ENCODE measurements at places on chromosomes 2 and 18.

- DNase-seq = no peak
Observed at GRCh38 chr2:10160203-10160955, 37.8 kb downstream of the RRM2 start.

GRCh38 chr2:186410802-186411201, 75.3 kb upstream of the ZC3H15 start:
- DNase-seq = no peak

GRCh38 chr18:23542461-23542860, 39.1 kb downstream of the RMC1 start:
- DNase-seq = no peak

DNA sequence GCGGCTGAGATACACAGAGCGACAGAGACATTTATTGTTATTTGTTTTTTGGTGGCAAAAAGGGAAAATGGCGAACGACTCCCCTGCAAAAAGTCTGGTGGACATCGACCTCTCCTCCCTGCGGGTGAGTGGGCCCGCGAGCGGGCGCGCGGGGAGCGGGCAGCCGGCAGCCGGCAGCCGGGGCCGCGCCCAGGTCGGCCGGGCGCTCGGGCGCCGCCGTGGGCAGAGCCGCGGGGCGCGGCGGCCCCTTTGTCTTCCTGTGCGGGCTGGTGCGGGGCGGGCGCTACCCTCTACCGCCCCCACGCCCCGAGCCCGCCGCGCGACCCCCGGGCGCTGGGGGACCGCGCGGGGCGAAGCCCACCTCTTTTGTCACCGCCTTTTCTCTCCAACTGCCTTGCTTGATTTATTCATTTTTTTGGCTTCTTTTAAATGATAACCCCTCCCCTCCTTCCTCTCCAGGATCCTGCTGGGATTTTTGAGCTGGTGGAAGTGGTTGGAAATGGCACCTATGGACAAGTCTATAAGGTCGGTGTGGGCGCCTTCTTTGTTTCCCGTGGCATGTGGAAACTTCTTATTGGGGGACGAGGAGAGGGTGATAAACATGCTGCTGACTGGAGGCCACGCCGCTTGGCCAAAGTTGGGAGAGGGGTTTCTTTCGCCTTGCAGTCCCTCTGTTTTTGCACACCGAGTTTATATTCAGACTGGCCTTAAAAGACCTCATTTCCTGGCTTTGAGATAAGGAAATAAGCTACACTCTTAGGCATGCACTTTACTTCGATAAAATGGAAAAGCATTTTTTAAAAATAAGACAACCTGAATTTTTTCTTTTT, 722 bp downstream of the MAP4K4 start:
- peak; percentile 61 for DNase-seq

DNA sequence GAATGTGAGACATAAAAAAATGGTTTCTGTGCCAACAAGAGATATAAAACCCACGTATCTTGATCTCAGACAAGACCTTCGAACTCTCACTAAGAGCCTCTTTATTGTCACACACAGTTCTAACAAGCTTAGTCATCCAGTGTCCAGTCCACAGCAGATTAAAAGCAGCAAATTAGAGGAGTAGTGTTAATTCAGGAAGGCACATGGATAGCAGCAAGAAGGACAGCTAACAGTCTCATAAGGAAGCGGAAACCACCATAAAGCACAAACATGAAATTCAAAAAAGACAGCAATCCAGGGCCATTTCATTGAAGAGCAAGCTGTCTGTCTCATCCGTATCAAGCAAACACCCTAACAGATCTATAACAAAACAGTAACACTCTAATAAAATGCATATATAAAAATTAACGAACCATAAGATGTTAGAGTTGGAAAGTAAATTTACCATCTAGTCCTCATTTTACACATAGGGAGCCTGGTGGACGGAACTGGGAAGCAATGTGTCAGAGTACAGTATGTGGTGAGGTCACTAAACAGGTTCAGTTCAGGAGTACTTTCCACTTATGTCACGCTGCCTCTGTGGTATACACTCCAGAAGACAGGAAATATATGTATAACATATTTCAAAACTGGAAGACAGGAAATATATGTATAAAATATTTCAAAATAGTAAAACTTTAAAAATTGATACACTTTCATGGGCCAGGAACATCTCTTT, 18.3 kb downstream of the AAK1 start:
- no peak for DNase-seq

- no peak for DNase-seq
Observed at GRCh38 chr2:226660526-226660925, 139.1 kb downstream of the IRS1 start.

DNA sequence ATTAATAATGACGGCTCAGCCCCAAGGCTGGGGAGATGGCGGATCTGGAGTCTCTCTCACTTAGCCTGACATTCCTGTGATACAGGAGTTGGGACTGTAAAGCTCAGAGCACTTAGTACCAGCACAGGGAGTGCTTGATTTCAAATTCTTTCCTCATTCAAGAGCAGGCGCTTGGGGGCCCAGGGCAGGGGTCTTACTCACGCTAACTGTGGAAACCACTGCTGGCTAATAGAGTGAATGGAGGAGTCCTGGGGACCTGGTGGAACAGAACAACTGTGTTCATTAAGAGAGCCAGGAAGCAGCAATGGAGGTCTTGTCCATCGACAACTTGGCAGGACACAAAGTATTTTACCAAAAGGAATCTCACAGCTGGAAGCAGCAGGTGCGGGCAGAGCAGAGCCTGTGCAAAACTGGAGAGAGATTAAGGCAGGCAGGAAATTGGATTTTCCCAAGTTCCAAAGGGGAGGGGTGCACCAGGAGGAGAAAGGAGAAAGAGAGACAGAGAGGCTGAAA, 358.9 kb downstream of the TNS1 start:
- DNase-seq = peak; percentile 30

DNA sequence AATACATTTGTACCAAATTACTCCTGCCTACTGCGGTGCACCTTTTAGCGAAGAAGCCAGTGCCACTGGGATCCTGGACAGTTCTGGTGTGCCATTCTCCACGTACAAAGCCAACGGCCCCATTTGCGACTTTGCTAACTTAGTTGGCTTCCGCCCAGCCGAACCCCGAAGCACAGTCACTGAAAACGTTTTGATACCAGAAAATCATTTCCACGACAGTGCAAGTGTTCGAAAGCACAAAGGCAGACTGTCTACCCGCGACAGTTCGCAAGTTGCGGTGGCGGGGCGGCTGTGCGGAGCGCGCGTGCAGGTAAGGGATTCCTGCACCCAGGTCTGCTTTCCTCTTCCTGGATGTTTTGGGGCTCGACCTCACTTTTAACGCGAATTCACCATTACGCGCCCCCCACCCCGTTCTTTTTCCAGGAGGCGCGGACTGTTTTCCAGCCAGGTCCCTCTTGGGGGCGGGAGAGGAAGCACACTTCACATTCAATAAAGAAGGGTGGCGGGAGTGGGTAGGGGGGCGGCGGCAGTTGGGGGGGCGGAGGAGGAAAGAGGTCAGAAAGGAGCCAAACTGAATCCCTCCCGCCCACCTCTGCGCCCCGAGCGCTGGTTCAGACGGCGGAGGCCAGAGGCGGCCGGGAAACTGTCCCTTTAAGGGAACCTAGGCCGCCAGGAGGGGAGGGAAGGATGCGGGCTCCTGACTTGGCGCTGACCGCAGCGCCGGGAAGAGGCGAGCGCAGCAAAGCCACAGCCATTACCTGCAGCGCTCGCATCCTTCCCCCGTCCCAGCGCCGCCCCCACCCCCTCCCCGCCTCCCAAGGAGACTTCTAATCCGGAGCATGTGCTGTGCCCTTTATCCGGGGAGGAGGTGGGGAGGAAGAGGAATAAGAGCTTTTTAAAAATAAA, 107.4 kb upstream of the KCTD1 start:
- peak; percentile 88 for DNase-seq

DNA sequence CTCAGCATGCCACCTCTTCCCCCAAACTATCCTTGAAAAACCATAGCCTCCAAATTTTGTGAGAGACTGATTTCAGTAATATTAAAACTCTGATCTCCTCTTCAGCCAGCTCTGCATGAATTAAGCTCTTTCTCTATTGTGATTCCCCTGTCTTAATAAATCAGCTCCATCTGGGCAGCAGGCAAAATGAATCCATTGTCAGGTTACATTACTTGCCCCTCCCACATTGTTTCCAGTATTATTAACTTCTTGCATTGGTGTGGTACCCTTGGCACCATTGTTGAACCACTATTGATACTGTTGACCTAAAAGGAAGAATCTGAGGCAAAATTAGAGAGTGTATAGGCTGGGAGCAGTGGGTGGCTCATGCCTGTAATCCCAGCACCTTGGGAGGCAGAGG, 512.2 kb upstream of the VRK2 start:
- no peak for DNase-seq

GRCh38 chr2:31337860-31338259, 76.7 kb downstream of the XDH start:
- DNase-seq = no peak

DNA sequence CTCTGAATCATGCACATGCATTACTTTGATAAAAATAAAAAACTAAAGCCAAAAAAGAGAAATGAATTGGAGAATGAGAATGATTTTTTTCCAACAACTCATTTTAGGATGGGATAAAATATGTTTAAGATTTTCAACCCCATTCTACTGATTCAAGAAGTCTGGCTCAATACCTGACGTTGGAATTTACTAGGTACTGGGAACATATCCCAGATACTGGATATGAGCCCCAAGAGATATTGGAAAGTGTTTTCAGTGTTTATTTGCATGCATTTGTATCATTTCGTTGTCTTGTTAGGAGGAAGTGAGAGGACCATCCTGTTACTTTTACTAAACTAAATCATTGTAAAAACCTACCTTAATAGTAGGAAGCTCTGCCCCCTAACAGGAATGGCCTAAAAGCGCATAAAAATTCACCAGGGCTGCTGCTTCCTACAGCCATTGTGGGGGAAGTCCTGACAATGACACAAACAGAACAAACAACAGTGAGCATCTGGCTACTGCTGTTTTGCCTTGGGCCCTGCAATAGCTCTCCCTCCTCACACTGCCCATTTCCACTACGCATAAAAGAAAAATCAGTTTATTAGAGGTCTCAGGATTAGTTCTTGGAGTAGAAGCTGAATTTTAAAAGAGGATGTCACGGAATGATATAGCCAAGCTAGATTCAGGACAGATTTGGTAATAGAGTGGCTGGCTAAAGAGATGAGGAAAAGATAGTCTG, 35.2 kb downstream of the ANKAR start:
- no peak for DNase-seq

GRCh38 chr2:41914936-41915335, 132.9 kb upstream of the PKDCC start:
- no peak for DNase-seq

DNA sequence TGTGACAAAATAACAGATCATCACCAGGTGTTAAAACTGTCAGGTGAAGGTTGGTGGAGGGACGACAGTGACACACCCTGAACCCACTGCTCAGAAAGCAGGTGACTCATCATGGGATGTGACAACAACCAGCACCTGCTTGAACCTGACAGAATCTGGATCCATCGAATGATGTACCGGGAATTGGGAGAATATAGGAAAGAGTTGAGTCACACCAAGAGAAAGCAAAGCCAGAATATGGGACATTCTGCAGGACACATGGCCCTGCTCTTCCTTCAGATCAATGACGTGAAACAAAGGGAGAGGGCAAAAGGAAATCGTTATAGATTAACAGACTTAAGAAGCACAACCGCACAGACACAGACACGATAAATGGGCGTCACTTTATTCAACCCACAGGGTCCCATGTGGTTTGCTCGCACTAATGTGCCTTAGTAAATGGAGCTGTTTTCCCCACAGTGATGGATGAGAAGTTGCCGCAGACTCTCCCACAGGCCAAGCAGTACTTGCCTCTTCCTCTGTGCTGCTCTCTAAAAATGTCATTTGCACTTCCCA, 100.1 kb downstream of the CRACDL start:
- no peak for DNase-seq

DNA sequence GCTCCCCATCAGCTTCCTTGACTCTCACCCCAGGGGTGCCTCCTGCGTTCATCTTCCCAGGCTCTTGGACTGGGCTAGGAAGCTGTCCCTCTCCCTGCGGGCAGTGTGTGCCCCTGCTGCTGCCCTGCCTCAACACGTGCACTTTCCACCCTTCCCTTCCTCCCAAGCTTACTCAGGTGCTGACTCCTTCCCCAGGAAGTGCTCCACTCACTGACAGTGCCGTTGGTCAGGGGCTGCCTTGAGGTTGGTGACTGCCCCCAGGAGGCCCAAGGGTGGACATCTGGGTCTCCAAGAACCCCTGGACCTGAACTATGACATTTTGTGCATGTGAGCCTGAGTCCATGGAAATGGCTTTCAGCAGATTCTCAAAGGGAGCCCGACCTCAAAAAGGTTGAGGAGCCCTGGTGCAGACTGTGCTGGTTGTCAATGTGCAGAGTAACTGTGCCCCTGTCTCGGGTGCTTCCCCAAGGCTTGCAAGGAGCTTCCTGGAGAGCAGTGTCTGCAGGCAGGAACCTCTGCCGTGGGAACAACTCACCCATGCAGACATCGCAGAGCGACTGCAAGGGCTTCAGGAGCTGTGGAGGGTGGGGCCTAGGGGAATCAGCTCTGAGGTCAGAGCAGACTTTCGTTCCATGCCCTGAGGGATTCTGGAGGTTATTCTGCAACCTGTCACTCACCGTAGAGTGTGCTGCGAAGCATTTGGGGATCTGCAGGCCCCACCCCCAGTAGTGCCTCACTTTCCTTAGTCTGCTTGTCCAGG, 116.5 kb upstream of the MCFD2 start:
- DNase-seq = no peak

DNA sequence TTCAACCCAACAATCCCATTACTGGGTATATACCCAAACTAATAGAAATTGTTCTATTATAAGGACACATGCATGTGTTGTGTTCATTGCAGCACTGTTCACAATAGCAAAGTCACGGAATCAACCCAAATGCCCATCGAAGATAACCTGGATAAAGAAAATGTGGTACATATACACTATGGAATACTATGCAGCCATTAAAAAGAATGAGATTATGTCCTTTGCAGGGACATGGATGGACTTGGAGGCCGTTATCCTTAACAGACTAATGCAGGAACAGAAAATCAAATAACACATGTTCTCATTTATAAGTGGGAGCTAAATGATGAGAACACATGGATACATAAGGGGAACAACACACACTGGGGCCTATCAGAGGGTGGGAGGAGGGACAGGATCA, 65.8 kb downstream of the CCDC138 start:
- DNase-seq = no peak

DNA sequence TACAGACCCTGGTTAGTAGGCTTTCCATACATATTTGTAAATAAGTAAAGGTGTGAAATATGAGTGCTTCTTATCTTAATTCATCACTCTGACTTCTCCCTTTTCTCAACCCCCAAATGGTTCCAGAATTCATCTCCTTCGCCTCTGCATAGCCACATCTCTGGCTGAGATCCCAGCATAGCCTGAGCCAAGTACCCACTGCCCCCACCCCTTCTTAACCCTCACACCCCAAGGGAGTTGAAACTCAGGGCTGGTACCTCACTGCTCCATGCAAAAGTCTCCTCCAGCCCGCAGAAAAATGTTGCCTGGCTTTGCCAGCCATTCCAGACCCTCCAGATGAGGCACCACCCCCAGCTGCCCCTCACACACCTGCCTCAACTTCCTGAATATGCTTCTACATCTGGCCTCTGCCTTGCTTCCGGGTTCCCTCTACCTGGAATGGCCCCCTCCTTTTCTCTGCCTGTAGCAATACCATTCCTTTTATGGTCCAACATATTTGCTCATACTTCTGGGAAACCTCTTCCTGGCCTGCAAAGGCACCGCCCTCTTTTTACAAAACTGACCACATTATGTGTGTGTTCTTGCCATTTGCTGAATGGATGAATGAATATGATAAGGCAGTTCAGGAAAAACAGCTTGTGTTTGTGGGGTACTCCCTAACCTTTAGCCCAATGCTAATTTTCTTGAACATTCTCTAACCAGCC, 112.8 kb downstream of the CELF4 start:
- DNase-seq = peak; percentile 26

Measured in kidney (tissue), 22 donors.